Immature natural killer cell (primary cell): ENCODE measurements at places on chromosomes 12 and 14.

- H3K4me3 ChIP-seq: no peak overlapping the region
- H3K4me1 ChIP-seq: no peaks in the 10 kb centered on the region
- H3K27me3 ChIP-seq: peaks cover 4% of the 10 kb centered on the region
- peaks cover 15% of the 10 kb centered on the region for H3K36me3 ChIP-seq
Observed at GRCh38 chr12:124045671-124046455, 72.8 kb downstream of the ZNF664 start.

- no peak overlapping the region for H3K27ac ChIP-seq
- DNase-seq: no peak
- H3K27me3 ChIP-seq: peaks cover 1% of the 10 kb centered on the region
- H3K4me3 ChIP-seq: no peak overlapping the region
- H3K4me1 ChIP-seq: peaks cover 32% of the 10 kb centered on the region
- peaks cover 13% of the 10 kb centered on the region for H3K36me3 ChIP-seq
Observed at GRCh38 chr12:42410340-42410739, 84.4 kb downstream of the PPHLN1 start.

GRCh38 chr12:53961025-53961761, 6.5 kb downstream of the HOXC12 start:
- peaks cover 81% of the 10 kb centered on the region for H3K27me3 ChIP-seq
- H3K4me1 ChIP-seq: peaks cover 52% of the 10 kb centered on the region
- H3K4me3 ChIP-seq: no peak overlapping the region

GRCh38 chr14:101858791-101859537, 97.5 kb downstream of the PPP2R5C start:
- peaks cover 2% of the 10 kb centered on the region for H3K27me3 ChIP-seq
- H3K27ac ChIP-seq: peak overlapping the region; percentile 96

DNA sequence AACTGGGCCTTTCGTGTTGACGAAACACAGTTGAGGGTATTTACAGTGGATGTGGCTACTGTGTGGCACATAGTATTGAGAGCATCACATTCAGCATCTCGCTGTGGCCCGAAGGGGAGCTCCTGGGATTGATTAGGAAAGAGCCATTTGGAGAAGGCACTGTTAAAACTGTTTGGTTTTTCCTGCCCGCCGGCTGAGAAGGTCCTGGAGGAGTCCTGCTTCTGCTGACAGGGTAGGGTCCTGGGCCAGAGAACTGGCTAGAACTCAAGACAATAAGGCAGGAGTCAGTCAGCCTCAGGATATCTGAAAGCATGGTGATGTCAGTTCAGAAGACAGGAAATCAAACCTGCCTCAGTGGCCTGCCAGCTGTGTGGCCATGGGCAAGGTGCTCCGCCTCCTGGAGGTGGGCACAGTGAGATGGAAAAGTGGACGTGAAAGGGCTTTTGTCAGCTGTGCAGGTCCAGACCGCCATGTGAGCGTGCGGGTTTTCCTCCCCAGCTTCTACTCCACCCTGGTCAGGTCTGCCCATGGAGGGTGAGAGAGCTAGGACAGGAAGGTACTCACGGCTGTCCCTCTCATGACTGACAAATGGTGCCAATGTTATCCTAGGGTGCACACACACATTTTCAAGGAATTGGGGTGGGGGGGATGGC, 92.3 kb downstream of the NTF3 start:
- no peak overlapping the region for H3K27ac ChIP-seq
- no peak for DNase-seq
- H3K27me3 ChIP-seq: peaks cover 8% of the 10 kb centered on the region
- H3K36me3 ChIP-seq: no peaks in the 10 kb centered on the region
- H3K4me1 ChIP-seq: no peaks in the 10 kb centered on the region
- no peak overlapping the region for H3K4me3 ChIP-seq

DNA sequence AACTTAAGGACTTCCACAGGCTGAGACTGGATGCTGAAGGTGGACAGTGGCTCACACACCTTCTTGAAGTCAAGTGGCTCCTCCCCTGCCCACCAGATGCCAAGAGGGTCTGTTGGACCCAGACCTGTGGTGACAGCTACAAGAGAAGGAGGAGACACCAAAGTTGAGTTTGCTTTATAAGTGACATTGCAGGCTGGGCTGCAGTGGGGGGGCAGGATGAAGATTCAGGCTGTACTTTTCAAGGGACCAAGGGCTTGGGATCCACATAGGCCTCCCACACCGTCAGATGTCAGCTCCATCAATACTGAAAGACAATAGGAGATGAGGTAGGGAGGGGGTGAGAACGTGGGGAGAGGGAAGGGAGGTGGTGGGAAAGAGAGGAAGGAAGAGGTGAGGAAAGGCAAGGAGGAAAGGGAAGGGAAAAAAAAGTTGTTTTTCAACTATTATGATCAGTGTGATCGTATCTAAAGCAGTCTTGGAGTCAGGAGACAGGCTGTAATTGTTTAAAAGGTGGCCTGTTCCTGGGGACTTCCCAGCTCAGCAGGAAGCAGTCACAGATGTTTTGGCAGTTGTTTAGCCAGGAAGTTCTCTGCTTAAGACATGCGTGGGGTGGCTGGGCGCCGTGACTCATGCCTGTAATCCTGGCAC, 84.1 kb upstream of the RESF1 start:
- peak overlapping the region; percentile 90 for H3K27ac ChIP-seq
- H3K4me3 ChIP-seq: peak overlapping the region; percentile 30
- peaks cover 64% of the 10 kb centered on the region for H3K4me1 ChIP-seq
- peaks cover 5% of the 10 kb centered on the region for H3K27me3 ChIP-seq
- peak; percentile 64 for DNase-seq

GRCh38 chr12:22284871-22285270, 49.6 kb downstream of the ST8SIA1 start:
- no peak overlapping the region for H3K4me3 ChIP-seq
- no peaks in the 10 kb centered on the region for H3K36me3 ChIP-seq
- no peak for DNase-seq
- peaks cover 4% of the 10 kb centered on the region for H3K27me3 ChIP-seq
- no peak overlapping the region for H3K27ac ChIP-seq

GRCh38 chr12:111964935-111965334, 48.0 kb downstream of the TMEM116 start:
- peaks cover 21% of the 10 kb centered on the region for H3K36me3 ChIP-seq
- no peak for DNase-seq
- H3K27ac ChIP-seq: no peak overlapping the region
- H3K4me1 ChIP-seq: peaks cover 8% of the 10 kb centered on the region

DNA sequence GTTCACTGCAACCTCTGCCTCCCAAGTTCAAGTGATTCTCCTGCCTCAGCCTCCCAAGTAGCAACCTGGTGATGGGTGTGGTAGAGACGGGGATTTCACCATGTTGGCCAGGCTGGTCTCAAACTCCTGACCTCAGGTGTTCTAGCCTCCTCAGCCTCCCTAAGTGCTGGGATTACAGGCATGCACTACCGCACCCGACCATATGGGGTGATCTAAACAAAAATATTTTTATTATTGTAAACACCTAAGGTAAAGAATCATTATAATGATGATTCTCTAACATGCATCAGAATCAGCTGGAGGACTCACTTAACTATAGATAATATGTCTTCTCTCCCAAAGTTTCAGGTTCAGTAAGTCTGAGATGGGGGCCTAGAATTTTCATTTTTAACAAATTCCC, 96.2 kb upstream of the ALG10 start:
- no peaks in the 10 kb centered on the region for H3K4me1 ChIP-seq
- H3K4me3 ChIP-seq: no peak overlapping the region
- DNase-seq: no peak
- no peak overlapping the region for H3K27ac ChIP-seq
- peaks cover 2% of the 10 kb centered on the region for H3K36me3 ChIP-seq

GRCh38 chr14:64715628-64716412, 11.6 kb downstream of the PLEKHG3 start:
- no peak for DNase-seq
- H3K27me3 ChIP-seq: peaks cover 5% of the 10 kb centered on the region
- peak overlapping the region; percentile 52 for H3K4me3 ChIP-seq
- H3K36me3 ChIP-seq: peaks cover 11% of the 10 kb centered on the region
- H3K27ac ChIP-seq: peak overlapping the region; percentile 99

DNA sequence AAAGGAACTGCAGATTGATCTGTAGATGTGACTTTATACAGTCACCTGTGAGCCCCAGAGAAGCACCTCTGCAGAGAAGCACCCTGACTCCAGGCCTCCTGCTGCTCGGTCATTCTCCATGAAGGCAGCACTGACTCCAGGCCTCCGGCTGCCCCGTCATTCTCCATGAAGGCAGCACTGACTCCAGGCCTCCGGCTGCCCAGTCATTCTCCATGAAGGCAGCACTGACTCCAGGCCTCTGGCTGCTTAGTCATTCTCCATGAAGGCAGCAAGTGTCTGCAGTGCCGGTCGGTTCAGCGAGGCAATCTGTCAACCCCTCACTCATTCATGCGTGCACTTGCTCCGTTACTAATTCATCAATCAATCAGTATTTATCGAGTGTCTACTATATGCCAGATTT, 160.3 kb downstream of the PIWIL1 start:
- H3K4me3 ChIP-seq: no peak overlapping the region
- DNase-seq: no peak
- H3K27ac ChIP-seq: no peak overlapping the region
- no peaks in the 10 kb centered on the region for H3K36me3 ChIP-seq
- H3K27me3 ChIP-seq: peaks cover 3% of the 10 kb centered on the region

- H3K27ac ChIP-seq: no peak within 1 kb of the TSS
- H3K27me3 ChIP-seq: peaks cover 8% of the 10 kb centered on the region
- no peak within 1 kb of the TSS for H3K4me3 ChIP-seq
- DNase-seq: no peak
Observed at GRCh38 chr14:78170203-78170602, at the start of gene NRXN3. TSS of gene NRXN3 (plus strand) at chr14:78170373. CDS start at chr14:78243094, 72,721 bp downstream.

DNA sequence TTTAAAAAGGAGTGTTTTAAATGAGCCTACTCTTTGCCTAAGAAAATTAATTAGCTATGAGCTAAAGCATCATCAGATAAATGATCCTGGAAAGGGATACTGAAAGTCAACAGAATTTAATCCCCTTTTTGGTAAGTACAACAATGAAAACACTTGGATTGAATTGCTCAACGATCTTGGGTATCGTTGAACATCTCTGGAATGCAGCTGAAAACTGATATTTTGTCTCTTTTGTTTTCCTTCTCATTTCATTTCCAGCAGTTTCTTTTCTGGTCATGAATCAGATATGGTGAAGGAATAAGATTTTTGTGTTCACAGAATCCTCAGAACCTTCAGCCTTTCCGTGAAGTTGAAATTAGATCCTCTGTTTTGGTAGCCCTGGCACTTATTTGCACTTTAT, 771.2 kb downstream of the FSCB start:
- H3K27ac ChIP-seq: no peak overlapping the region
- no peak for DNase-seq
- no peak overlapping the region for H3K4me3 ChIP-seq
- H3K36me3 ChIP-seq: peaks cover 3% of the 10 kb centered on the region
- no peaks in the 10 kb centered on the region for H3K27me3 ChIP-seq

- H3K27me3 ChIP-seq: no peaks in the 10 kb centered on the region
- no peak overlapping the region for H3K27ac ChIP-seq
- H3K4me1 ChIP-seq: peaks cover 50% of the 10 kb centered on the region
- DNase-seq: no peak
- H3K36me3 ChIP-seq: no peaks in the 10 kb centered on the region
Observed at GRCh38 chr12:50162230-50162629, 4.9 kb downstream of the CERS5 start.

DNA sequence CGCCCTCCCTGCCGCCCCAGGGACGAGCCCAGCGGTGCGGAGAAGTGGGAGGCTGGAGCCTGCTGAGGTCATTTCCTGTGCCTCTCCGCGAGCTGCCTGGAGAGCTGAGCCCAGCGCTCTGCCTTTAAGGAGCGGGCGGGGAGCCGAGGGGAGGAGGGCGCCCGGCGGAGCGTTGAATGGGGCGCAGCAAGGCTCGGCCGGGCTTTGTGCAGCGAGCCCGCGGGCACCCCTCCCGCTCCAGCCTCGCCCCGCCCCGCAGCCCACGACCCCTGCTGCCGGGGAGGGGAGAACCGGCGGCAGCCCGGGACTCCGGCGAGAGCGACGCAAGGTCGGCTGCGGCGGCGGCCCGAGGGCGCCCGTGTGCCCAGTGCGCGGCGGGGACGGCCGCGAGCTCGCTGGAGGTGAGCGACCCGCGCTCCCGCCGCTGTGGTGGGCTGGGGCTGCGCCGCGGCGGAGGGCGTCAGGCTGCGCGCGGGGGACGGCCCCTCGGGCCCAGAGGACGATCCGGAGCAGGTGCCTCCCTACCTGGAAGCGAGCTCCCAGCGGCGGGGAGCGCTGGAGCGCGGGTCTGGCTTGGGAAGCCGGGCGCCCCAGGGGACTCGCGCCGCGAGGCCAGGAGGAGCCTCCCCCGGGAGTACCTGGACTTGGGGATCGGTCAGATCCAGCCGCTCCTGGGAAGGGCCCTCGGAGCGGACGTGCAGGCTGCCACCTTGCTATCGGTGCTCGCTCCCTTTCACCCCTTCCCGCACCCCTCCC, at the start of gene PLEKHH1:
Gene PLEKHH1, plus strand, starts transcription at position 293 of the 756 bp plus-strand sequence. CDS start 8,578 bp downstream, outside the sequence.
- peaks cover 8% of the 10 kb centered on the region for H3K27me3 ChIP-seq
- DNase-seq: peak; percentile 23
- no peaks in the 10 kb centered on the region for H3K36me3 ChIP-seq
- H3K4me3 ChIP-seq: peak within 1 kb of the TSS; percentile 72
- H3K4me1 ChIP-seq: no peaks in the 10 kb centered on the region
- H3K27ac ChIP-seq: no peak within 1 kb of the TSS

GRCh38 chr12:64931321-64931720, 106.9 kb downstream of the TBC1D30 start:
- peaks cover 5% of the 10 kb centered on the region for H3K27me3 ChIP-seq
- H3K27ac ChIP-seq: no peak overlapping the region
- H3K4me3 ChIP-seq: no peak overlapping the region
- no peaks in the 10 kb centered on the region for H3K4me1 ChIP-seq

DNA sequence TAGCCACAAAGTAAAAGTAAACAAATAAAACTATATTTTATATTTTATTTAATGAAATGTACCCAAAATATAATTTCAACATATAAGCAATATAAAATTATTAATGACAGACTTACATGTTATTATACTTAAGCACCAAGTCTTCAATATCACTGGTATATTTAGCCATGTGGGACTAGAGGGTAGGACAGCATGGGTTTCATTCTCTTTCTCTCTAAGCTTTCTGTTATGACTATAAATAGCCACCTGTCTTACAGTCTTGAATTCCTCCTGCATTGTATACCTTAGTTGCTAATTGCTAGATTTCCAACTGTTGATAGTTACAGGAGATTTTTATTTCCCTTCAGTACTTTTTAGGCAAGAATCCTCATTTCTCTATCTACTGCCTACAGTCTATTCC, 63.1 kb upstream of the LIN7A start:
- H3K27ac ChIP-seq: no peak overlapping the region
- DNase-seq: no peak
- no peaks in the 10 kb centered on the region for H3K36me3 ChIP-seq
- peaks cover 3% of the 10 kb centered on the region for H3K27me3 ChIP-seq
- no peaks in the 10 kb centered on the region for H3K4me1 ChIP-seq
- no peak overlapping the region for H3K4me3 ChIP-seq

DNA sequence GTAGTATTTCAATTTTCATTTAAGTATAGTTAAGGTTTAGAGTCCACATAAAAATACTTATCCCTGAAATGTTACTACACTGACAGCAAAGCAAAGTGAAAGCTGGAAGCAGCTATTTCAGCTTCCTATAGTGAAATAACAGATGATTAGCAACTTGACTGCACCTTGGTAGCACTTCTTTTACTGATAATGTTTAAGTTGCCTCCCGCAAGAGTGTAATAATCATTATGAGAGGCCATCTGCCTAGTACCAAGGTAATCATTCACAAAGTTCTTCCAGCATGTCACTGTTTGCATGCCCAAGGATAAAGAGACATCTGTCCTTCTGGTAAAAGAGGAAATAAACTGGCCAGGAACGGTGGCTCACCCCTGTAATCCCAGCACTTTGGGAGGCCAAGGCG, 69.8 kb downstream of the LIN7A start:
- H3K36me3 ChIP-seq: no peaks in the 10 kb centered on the region
- no peak overlapping the region for H3K27ac ChIP-seq
- no peak for DNase-seq
